ENCODE measurements at places on chromosomes 7 and 10.

DNA sequence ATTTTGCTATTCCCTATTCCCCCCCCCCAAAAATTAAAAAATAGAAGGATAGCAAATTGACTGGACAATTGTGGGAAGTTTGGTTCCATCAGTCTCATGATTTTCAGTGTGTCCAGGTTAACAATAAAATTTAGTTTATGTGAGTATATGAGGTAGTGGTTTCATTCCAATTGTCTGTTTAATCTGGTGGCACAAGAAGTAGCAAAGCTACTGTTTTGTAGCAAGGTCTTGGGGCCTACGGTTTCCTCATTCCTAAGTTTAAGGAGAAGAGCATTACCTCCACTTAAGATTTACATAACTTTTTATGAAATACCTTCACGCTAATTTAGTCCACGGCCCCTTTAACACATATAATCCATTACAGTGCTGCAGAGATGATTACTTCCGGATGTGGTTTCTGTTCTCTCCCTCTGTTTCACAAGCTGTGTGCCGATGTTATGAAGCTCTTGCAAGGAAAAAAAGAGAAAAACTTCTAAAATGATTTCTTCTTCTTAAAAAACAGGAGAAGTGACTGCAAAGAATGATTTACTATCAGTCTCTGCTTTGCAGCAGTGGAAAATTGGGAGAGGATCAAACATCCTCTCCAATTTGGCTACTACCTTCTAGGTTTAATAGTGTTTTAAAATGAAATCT lies 32.7 kb upstream of the NPVF start:
- no peak for DNase-seq

GRCh38 chr7:676246-676971 lies 50.1 kb upstream of the DNAAF5 start:
- no peak for DNase-seq

DNA sequence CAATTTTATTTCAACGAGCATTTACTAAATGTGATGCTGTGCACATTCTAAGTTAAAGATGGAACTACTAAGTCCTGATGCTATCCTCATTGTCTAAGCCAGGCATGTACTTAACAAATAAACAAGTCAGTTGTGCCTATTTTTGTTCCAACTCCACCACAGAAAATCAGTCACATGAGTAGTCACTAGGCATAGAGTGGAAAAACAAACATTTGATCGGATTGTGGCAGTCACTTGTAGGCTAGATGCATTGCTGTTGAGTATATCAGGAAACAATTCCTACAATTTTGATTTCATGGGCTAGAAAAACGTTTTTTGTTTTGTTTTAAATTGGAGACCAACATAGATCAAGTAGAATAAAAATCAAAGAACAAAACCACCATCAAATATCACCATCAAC lies 177.6 kb upstream of the SLC25A13 start:
- DNase-seq = no peak

- no peak for DNase-seq
Measured at GRCh38 chr10:997266-998022, 9.2 kb downstream of the GTPBP4 start.

GRCh38 chr10:70286616-70287015 lies 2.8 kb upstream of the NPFFR1 start:
- DNase-seq = no peak

- no peak for DNase-seq
Measured at GRCh38 chr7:2821161-2821841, 22.8 kb downstream of the GNA12 start.

GRCh38 chr10:62308101-62308500 lies 39.5 kb upstream of the RTKN2 start:
- no peak for DNase-seq

- no peak for DNase-seq
Measured at GRCh38 chr7:2926896-2927405, 82.8 kb upstream of the GNA12 start.
